ENCODE measurements at places on chromosomes 2 and 18. TPM values are rescaled to one million over a fixed set of nuclear protein-coding genes. Genes with fewer than 3 reads are reported as not detected.

The C2orf66 gene
- not detected for total RNA-seq

The FOXD4L1 gene
- under 0.01 TPM for total RNA-seq

The DSG4 gene
- total RNA-seq: not detected

The GDF7 gene
- total RNA-seq: 2.8 TPM

The CNPPD1 gene
- total RNA-seq: 26.4 TPM

The DPP10 gene
- not detected for total RNA-seq

The WNT10A gene
- not detected for total RNA-seq

The BCL2 gene
- 0.87 TPM for total RNA-seq

The IL1A gene
- total RNA-seq: not detected

The ATL2 gene
- 36.2 TPM for total RNA-seq

The FAM237A gene
- not detected for total RNA-seq

The CLEC4F gene
- total RNA-seq: under 0.01 TPM

GRCh38 chr2:200578778-200579177 lies 7.0 kb upstream of the AOX1 start:
- DNase-seq: peak; percentile 20

DNA sequence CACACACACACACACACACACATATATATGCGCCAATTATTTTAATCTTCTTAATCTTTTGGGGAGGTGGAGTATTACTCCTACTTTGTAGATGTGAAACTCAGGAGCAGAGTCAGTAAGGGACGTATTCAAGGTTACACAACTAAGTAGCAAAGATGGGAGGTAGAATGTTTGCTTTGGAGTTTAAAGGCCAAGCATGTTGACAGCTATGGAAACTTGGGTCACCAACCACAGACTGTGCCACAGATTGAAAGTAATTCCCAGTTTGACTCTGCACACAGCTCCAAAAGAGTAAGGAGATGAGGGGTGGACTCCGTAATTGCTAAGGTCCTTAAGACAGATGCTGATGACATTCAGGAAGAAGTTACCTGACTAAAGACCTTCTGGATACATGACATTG lies 124.8 kb upstream of the ITGB6 start:
- DNase-seq: peak; percentile 35

DNA sequence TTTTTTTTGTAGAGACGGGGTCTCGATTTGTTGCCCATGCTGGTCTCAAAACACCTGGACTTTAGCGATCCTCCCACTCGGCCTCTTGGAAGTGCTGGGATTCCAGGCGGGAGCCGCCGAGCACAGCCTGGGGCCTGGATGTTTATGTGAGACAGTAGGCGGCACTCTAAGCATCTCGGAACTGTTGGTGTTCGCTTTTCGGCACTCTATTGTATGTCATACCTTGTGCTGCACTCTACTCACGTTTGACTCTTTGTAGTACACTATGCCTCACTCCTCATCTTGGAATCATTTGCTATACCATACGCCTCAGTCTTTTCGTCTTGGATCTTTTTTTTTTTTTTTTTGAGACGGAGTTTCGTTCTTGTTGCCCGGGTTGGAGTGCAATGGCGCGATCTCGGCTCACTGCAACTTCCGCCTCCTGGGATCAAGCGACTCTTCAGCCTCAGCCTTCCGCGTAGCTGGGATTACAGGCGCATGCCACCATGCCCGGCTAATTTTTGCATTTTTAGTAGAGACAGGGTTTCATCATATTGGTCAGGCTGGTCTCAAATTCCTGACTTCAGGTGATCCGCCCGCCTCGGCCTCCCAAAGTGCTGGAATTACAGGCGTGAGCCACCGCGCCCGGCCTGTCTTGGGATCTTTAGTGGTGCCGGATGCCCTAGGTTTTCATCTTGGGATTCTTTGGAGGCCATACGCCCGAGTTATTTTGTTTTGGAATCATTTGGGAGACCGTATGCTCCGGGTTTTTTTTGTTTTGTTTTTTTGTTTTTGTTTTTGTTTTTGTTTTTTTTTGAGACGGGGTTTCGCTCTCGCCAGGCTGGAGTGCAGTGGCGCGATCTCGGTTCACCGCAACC lies 24.2 kb upstream of the ZDBF2 start:
- peak; percentile 35 for DNase-seq

GRCh38 chr2:85523903-85524335 lies 15.0 kb upstream of the MAT2A start:
- DNase-seq: no peak

DNA sequence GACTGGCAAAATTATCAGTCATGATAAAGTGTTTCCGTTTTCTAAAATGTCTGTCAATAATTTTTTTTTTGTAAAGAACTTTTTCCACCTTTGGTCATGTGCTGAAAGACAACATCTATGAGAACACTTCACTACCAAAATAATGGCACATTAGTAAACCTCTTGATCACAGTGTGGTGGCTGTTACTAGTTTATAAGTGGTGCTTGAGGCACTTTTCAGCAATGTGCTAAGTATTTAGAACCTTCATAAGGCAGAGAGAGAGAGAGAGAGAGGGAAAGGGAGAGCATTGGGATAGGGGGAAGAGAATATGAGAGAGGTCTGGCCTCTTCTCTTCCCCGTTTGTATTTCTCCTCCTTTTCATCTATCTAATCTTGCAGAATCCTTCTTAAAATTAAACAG lies 1.1 kb upstream of the NYAP2 start:
- no peak for DNase-seq

DNA sequence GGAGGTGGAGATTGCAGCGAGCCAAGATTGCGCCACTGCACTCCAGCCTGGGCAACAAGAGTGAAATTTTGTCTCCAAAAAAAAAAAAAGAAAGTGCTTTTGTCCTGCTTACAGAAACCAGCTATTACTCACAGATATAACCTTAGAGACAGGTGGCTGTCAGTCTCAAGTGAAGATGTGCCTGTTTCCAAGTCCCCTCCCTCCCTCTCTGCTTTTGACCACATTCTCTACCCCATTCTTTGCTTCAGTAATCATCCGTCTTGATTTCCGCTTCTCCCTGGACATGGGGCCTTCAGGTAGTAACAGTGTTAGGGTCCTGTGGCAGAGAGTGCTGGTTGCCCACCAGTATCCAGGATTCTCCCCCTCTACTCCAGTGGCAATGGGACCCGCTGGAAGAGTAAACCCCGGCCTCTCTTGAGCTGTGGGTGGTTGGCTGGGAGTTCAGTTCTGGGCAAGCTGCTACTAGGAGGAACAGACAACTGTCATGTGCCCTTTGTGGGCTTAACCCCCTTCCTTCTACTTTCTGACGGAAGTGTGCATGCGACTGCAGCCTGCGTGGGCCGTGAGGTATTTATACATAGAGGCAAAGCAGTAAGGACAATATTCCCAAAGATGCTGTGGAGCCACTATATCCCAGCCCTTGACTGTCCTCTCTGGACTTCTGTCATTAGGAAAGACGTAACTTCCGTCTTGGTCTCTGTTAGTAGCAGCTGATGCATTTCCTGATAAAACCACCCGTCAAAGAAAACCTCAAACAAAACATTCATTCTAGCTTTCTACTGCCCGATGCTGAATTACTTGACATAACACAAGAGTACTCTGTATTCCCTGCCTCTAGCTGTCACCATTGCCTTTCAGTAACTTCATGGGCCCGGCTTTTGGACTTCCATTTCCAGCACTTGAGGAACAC lies 17.8 kb downstream of the PDCL3 start:
- DNase-seq: peak; percentile 92

- no peak for DNase-seq
These were observed 43.6 kb upstream of the TNP1 start for GRCh38 chr2:216903470-216903869.

GRCh38 chr2:48415836-48416515 lies 114.0 kb upstream of the STON1 start:
- peak; percentile 6 for DNase-seq

- DNase-seq: no peak
These were observed 199.4 kb upstream of the SIX3 start for GRCh38 chr2:44742057-44742456.

GRCh38 chr2:35454966-35455638 lies 900.5 kb upstream of the CRIM1 start:
- no peak for DNase-seq

DNA sequence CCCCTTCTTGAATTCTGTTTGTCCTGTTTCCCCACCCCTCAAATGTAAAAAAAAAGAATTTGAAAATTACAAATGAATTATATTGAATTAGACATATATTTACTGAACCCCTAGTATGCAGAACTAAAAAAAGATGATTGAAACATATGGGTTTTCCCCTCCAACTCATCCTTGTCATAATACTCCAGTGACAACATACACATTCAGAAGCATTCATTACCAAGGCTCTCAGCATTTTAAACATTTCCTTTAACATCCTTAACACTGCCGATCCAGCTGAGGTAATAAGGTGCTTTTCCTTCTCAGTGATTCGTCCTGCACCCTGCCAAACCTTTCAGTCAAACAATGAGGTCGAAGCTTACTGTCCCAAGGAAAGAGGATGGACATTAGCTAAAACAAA lies 53.1 kb upstream of the DTNB start:
- no peak for DNase-seq

DNA sequence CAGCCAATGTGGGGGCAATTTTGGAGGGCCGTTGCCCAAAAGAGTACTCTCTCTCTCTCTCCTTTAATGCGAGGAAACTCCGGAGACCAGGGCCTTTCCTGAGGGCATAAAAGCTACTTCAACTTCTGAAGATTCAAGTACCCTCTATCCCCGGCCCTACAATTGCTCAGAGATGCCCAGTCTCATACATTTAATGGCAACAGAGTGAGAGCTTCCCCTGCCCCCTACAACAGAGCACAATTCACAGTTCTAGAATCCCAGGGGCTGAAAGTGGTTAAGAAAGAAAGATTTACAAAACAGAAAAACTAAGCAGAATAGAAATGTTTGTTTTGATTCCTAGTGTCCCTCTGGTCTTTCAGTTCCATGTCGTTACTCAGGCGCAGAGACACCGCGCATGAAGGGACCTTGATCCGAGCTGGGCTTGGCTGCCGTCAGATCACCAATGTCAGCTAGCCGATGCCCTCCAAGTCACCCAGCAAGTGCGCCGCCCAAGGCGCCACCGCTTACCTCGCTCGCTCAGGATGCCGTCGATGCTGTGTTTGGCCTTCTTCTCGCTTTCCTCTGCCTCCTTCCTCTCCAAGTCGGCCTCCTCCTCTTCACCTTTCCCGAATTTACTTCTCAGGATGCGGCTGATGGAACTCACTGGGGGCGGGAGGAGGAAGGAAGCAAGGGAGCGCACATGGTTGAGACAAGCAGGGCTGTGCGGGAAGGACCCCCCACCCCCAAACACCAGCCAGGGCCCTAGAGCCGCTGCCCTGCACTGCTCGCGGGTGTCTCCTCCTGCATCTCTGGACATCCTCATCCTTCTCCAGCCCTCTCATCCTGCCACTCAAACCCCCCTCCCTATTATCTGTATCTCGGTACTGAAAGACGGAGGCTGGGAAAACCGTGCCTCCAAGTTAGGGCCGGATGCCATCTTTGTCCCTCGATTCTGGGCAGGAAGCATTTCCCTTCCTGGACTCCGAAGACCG lies 4.9 kb downstream of the PAX3 start:
- no peak for DNase-seq

DNA sequence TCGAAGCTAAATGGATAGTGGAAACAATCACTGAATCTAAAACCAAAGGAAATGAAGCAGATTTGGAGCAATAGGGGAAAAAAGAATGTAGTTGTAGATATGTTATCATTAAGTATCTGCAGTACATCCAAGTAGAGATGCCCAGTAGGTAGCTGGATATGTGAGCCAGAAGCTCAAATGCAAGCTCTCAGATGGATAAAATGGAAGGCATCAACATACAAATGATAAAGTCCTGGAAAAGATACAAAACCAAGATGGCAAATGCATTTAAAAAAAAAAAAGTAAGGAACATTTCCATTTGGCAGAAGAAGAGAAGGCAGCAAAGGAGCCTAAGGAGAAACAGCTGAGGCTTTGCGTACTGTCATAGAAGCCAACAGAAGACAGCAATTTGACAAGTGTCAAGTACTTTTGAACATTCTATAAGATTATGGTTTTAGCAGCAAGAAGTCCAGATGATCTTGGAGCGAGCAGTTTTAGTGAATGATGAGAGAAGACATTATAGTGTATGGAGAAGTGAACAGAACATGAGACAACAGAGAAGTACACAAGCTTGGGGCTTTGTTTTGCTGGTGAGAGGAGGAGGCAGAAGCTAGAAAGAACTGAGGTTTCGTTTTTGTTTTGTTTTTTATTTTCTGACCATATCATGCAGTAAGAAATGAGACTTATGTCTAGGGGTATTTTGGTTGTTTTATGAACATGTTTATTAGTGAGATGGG lies 18.3 kb downstream of the ROCK2 start:
- DNase-seq: no peak

DNA sequence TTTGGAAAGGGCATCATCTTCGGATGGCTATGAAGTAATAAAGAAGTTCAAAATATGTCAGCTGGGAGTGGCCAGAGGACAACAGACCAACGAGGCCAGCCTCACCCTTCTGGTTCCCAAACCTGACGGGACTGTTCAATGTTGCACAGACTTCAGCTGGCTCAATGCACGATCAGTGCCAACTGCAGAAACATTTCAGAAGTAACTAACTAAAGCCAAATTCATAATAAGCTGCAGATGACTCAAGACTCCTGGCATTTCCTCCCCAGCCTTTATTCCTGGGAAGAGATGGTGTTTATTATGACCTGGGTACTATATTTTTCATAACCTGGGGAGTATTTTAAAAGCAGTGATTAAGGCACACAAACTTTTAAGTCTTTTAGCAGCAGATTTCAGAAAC lies 3.8 kb upstream of the ATP6V1C2 start:
- no peak for DNase-seq

GRCh38 chr2:222436040-222436413 lies 11.7 kb downstream of the SGPP2 start:
- peak; percentile 9 for DNase-seq

DNA sequence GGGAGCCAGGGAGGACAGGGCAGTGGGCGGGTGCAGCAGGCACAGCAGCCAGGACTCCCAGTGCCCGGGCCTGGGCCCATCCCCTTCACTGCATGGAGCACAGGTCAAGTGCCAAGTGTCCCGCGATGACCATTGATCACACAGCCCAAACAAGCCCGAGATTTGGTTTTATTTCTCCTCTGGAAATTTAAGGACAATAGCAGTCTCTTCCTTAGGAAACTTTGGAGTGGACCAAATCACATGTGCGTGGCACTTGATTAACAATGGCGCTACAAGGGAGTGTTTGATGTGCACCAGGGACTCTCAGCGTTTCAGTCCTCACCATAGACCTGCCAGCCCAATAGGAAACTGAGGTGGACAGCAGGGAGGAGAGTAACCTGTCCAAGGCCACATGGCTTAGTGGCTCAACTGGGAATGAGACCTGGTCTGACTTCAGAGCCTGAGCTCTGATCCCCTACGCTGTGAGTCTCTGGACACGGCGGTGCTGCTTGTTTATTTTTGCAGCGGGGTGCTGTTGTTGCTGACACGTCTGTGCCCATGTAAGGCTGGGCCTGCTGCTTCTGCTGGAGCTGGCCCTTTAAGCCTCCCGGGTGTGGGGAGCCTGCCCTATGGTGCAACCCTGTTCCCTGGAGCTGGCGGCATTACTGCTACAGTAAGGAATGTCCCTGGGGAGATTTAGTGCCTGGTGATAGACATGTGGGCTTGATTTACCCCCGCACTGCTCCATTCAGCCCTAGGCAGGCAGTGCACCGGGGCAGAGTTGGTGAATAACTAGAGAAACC lies 194.2 kb downstream of the INHBB start:
- DNase-seq: peak; percentile 45

DNA sequence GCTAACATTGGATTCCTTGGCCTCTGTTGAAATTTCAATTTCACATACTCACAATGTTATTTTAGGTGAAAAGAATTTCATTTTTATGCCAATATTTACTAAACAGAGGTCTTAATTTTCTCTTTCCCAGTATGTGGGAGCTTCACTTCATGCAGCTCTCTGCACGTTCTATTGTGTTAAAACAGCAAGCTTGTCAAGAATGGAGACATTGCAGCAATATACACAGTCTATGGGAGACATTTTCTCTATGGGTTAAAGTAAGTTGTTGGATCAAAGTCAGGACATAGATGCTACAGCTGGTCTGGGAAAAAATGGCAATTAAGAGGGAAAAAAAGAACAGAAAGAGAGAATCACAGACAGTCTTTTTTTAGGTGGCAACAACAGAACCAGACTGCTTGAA lies 70.4 kb upstream of the ARHGAP15 start:
- no peak for DNase-seq
